ENCODE measurements at places on chromosomes 1 and 21.

DNA sequence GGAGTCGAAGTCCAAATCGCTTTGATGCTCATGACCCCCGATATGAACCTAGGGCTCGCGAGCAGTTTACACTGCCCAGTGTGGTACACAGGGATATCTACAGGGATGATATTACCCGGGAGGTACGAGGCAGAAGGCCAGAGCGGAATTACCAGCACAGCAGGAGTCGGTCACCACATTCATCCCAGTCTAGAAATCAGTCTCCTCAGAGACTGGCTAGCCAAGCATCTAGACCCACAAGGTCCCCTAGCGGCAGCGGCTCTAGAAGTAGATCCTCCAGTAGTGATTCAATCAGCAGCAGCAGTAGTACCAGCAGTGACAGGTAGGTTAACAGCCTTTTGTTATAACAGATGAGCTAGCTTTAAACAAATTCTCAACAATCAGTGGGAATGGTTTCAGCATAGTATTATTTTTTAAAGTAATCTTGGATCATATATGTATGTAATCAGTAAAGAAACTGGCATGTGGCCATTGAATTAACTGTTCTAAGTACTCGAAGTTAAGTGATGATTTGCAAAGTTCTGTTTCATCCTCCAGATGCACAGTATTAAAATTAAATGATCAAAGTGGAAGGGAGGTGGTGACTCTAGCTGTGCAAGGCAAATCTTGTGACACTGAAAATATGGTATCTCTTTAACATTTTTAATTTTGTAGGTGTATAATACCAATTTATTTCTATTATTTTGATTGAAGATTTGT, 29.0 kb downstream of the SPEN start:
- peak; percentile 31 for DNase-seq

DNA sequence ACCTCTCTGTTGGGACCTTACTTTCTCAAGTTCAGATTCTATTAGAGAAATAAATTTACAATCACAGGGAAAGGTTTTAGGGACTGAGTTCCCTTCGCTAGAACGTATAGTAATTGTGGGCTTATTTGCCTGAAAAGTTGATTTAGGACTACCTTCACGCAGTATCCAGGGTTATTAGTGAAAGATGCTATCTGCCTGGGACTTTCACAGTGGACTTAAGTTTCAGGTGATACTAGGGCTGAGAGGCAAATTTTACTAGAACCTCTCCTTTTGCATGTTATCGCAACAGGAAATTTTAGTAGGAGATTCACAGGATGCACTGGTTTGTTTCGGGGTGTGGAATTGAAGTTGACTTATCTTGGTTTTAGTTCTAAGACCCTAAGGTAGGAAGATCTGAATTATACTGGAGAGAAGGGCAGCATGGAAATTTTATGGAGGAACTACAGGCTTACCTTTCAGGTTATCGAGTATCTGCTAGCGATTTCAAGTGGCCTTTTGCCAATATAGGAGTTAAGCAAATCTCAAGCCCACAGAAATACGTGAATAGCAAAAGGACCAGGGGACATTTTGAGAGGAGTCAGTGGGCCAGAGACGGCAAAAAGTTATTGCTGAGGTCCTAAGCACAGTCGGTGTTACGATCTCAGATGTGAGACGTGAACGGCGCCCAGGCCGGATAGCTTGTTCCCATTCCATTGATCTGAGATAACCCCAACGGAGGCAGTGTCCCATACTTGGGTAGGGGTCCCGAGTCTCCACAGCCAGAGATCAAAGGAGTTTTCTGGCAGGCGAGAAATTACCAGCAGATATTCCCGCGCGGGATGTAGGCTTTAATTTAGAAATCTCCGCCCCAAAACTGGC, 723 bp upstream of the GNAI3 start:
- no peak for DNase-seq

DNA sequence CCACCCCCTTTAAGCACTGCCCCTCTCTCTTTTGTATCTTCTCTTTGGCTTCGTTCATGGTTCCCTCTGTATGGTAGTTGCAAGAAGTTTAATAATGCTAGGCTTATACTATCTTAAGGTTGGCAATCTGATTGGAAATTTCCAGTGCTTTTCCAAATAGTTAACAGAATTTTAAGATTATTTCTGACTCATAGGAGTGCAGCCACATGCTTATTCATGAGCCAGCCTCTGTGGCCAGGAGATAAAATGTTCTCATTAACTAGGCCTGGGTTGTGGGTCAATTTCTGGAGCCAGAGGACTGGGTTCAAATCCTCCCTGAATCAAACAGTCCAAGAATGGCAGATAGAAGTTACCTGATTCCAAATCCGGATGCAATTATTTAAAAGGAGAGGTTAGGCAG, 103.1 kb downstream of the ATP6V1G3 start:
- DNase-seq: no peak

DNA sequence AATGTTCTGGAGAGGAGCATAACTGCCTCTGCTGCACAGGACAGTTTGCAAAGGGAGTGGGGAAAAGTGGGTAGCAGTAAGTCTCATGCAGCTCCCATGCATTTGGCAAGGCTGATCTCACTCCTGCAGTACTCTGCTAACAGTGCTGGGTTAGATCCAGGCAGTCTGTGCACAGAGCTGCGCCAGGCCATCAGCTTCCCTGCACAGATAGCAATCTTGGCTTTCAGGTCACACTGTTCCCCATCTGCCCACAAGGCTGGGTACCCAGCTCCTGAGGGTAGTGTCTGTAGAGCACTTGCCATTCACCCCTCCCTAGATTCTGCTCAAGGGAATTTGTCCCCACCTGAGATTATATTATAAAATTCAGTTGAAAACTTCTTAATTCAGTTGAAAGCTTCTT, 72.1 kb downstream of the SH3BGR start:
- no peak for DNase-seq

DNA sequence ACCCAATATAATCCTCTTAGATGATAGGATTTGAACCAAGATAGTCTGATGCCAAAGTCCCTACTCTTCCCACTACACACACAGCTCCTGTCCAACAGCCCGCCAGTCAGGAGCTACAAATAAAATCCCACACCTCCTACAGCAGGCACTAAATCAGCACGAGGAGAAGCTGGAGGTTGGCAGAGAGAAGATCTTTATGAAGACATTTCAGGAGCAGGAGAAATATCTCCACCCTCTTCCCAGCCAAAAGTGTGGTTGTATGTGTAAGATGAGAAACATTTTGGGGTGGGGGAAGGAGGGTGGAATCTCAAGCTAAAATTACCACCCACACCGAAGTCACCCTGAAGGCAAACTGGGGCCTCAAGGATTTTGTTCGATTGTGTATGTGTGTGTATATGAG, 54.5 kb downstream of the PLXNA2 start:
- DNase-seq: no peak

- no peak for DNase-seq
Measured at GRCh38 chr1:188425687-188426086, 1596.9 kb downstream of the PLA2G4A start.

DNA sequence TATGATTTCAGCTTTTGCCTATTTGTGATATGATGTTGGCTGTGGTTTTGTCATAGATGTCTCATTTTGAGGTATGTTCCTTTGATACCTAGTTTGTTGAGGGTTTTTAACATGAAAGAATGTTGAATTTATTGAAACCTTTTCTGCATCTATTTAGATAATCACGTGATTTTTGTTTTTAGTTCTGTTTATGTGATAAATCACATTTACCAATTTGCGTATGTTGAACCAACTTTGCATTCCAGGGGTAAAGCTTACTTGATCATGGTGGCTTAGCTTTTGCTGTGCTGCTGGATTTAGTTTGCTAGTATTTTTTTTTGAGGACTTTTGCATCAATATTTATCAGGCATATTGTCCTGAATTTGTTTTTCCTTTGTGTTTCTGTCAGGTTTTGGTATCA, 26.5 kb upstream of the IFI16 start:
- DNase-seq: no peak

DNA sequence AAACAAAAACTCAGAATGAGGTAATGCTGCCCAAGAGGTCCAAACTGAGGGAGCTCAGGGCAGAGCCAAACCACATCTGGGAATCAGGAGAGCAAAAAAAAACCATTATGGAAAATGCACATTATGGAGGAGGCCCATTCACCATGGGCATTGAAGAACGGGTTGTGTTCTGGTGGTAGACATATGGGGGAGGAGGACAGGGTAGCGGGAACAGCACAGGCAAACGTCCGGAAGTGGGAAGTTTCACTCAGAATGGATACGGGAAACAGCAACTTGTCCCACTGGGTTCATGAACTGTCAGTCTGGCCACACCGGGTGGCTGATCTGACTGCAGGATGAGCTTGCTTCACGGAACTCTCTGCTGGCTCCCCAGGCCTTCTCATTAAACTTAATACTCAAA, 139.7 kb downstream of the RRAGC start:
- no peak for DNase-seq

DNA sequence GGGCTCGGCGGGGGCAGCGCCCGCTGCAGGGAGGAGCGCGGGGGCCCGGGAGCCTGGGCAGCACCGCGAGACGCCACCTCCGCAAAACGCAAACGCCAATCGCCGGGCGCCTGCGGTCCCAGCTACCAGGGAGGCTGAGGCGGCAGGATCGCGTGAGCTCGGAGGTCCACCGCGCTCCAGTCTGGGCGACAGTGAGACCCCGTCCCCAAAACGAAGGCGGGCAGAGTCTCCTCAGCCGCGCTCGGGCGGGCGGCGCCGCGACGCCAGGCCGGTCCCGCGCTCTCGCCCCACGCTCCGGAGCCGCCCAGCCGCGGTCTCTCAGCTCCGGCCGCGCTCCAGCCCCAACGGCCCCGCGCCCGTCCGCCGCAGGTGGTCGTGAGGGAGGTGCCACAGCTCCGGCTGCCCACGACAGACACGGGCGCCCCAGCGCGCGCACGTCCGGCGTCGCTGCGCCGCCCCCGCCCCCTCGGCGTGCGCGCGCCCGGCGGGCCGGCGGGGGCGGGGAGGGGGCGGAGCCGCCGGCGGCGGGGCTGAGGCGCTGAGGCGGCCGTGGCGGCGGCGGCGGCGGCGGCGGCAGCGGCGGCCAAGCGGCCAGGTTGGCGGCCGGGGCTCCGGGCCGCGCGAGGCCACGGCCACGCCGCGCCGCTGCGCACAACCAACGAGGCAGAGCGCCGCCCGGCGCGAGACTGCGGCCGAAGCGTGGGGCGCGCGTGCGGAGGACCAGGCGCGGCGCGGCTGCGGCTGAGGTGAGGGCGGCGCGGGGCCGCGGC, at the start of gene ADARB1:
ADARB1 (plus strand) TSS at position 533 of the 770 bp plus-strand sequence. CDS start 97,077 bp downstream, outside the sequence.
- DNase-seq: peak; percentile 90

- no peak for DNase-seq
Measured at GRCh38 chr1:210394281-210394821, 65.6 kb downstream of the HHAT start.

GRCh38 chr1:15524021-15524282, at the start of gene CASP9:
CASP9 (minus strand) TSS chr1:15524215; CDS start chr1:15524200, 15 bp downstream.
- no peak for DNase-seq

DNA sequence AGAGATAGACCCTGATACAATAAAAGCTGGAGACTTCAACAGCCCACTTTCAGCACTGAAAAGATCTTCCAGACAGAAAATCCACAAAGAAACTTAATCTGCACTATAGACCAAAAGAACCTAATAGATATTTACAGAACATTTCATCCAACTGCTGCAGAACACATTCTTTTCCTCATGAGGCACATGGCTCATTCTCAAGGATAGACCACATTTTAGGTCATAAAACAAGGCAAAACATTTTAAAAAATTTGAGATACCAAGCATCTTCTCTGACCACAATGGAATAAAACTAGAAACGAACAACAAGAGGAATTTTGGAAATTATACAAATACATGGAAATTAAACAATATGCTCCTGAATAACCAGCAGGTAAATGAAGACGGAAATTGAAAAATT, 15.0 kb upstream of the IL20 start:
- DNase-seq: no peak

DNA sequence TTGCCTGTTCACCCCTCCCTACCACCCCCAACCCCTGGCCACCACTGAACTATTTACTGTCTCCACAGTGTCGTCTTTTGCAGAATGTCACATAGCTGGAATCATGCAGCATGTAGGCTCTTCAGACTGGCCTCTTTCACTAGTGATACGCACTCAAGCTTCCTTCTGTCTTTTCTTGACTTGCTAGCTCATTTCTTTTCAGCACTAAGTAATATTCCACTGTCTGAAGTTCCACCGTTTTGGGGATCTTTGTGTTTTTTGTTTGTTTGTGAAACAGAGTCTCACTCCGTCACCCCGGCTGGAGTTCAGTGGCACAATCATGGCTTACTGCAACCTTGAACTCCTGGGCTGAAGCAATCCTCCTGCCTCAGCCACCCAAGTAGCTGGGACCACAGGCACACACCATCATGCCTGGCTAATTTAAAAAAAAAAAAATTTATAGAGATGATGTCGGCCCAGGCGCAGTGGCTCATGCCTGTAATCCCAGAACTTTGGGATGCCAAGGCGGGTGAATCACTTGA, 43.4 kb upstream of the SLC25A33 start:
- no peak for DNase-seq

- no peak for DNase-seq
Measured at GRCh38 chr1:1461721-1462317, 9.7 kb upstream of the ATAD3B start.

DNA sequence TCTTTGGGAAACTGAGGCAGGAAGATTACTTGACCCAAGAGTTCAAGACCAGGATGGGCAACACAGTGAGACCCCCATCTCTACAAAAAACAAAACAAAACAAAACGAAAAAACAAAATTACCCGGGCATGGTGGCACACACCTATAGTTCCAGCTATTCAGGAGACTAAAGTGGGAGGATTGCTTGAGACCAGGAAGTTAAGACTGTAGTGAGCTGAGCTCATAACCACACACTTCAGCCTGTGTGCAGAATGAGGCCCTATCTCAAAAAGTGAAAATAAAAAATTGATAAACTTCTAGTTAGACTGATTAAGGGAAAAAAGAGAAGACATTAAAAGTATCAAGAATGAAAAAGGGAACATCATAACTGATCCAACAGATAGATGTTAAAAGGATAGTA, 154.0 kb downstream of the RHOU start:
- DNase-seq: no peak

Measured in CD4-positive, alpha-beta T cell (primary cell).